ENCODE measurements at places on chromosomes 16 and 17.

DNA sequence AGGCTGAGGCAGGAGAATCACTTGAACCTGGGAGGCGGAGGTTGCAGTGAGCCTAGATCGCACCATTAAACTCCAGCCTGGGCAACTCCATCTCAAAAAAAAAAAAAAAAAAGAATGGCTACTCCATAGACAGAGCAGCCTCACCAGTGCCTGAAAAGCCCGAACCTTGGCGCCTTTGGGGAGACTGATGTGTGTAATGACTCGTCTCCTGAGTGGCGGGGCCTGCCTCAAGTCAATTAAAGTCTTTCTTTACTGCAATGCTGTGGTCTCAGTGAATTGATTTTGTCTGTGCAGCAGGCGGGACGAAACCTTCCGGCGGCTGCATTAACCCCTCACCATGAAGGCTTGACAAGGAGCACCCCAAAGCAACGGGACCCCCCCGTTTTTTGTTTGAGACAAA is 3.5 kb upstream of the UQCC4 start:
- no peak for DNase-seq

DNA sequence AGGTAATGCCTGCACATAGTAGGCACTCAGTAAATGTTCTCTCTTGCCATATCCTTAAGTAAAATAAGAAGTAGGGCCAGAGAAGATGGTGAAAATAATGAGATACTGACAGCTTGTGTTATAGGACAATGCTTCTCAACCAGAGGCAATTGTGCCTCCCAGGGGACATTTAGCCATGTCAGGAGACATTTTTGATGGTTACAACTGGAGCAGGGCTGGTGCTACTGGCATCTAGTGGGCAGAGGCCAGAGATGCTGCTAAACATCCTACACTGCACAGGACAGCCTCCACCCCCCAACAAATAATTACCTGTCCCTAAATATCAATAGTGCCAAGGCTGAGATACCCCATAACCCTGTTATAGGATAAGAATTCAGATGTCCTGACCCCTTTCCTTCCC is 1.7 kb downstream of the RAD51D start:
- DNase-seq, result no peak

DNA sequence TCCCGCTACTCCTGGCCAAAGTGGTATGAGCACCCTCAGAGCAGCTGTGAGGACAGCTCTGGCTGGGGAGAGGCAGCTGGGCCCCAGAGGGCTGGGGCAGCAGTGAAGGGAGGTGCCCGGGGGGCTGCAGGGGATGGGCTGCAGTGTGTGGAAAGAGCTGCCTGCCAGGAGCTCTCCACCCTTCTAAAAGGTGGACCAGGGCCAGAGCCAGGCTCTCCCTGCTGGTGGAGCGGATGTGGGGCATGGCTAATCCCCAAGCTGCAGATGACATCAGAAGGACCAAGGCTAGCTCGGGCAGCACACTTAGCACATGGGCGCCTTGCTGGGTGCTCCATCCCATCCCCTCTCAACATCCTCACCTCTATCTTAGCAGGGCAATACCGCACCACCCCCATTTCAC is 103.1 kb downstream of the SDK2 start:
- DNase-seq, result peak; percentile 25

DNA sequence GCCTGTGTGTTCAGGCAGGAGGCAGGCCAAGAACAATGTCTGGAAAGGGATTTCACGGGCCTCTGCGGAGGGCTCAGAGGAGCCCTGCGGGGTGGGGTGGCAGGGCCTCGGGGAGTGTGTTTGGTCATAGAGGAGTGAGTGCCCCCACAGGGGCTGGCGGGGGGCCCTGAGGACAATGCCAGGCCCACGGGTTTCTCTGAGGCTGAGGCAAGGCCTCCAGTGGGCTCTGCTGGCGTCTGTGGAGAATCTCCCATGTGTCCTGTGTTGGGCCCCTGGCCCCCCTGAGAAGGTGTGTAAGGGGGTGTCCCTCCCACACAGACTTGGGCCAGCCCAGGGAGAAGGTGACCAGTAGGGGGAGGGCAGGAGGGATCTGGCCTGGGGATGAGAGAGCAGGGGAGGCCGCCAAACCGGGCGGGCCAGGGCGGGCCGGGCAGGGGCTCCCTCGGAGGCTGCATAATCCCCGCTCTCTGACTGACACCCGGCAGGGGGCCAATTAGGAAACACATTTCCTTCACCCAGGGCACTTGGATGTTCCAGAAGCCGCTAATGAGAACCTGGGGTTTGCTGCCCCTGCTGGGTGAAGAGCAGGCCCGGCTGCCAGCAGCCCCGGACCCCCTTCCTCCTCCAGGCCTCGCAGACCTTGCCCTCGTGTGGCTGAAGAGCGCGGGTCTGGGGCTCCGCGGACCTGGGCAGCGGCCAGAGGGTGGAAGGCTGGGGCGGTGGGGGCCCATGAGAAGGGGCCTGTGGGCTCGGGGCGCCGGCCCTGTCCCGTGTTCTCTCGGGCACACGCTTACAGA is 204.2 kb downstream of the NTN1 start:
- DNase-seq, result no peak

DNA sequence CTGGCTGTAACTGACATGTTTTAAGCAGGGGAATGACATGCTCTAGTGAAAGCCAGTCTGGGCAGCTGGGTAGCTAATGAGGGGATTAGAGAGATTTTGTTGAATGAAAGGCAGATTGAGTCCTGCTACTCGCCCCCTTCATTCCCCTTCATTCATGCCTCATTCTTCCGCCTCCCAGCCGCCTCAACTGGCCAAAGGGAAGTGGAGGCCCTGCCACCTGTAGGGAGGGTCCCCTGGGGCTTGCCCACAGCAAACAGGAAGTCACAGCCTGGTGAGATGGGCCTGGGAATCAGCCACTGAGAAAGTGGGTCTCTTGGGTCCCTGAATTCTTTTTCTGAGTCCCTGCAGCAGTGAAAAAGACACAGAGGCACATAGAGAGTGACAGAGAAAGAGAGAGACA is 1.1 kb upstream of the CD19 start:
- peak; percentile 39 for DNase-seq

DNA sequence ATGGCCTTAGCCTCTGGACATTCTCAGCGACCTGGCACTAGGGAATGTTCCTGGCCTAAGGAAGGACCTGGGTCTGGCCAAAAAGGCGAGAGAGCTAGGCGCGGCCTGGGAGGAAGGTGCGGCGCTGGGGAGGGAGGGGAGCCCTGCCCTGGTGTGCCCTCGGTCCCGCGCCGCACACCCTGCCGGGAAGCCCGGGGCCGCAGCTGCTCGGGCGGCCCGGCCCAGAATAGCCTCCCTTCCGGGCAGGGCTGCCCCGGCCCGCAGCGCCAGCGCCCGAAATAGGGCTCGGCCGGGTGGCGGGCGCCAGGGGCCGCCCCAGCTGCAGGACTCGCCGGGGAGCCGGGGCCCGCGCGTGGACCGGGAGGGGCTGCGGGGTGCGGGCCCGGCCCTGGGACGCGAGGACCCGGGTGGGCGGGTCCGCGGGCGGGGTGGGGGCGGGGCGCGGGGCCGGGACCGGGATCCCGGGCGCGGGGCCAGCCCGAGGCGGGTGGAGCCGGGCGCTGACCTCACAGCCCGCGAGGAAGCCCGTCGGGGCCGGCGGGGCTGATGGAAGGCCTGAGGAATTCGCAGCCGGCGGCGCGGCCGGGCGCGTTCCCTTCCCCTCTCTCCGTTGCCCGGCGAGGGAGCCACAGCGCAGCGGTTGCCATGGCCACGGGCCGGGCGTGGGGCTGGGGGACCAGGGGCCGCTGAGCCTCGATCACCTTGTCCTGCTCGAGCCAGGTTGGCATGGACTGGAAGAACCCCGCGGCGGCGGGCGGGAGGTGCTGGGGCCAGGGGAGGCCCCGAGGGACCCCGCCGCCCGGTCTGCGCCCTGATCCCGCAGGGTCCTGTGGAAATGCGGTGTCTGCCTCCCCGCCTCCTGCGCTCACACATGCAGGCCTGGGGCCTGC is 18.1 kb downstream of the SOCS3 start:
- DNase-seq, result no peak

DNA sequence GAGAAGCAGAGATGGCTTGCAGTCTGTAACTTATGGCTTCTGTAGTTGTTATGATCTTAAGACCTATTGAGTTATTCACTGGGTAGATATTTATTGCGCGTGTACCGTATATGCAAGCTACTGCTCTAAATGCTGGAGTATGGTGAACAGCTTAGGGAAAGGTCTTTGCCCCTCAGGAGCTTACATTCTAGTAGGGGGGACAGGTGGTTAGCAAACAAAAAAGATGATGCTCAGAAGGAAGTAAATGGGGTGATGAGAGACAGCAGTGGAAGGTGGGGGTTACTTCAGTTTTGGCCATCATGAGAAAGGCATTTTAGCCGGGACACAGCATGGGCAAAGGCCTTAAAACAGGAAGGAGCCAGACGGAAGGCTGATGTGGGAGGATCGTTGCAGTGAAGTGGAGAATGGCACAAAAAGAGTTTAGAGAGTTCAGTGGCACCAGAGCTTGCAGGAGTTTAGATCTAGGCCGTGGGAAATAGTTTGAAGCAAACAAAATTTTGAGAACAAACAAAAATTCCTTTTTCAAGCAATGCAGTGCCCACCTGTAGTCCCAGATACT is 2.1 kb downstream of the ARMC7 start:
- DNase-seq, result no peak

GRCh38 chr17:34121311-34121710 is 133.8 kb upstream of the CCL2 start:
- DNase-seq, result no peak

- no peak for DNase-seq
These were observed 6.1 kb downstream of the HIRIP3 start for GRCh38 chr16:29989111-29989858.

GRCh38 chr17:32859857-32860525 is 16.9 kb downstream of the MYO1D start:
- no peak for DNase-seq

- peak; percentile 10 for DNase-seq
These were observed 26.3 kb downstream of the ERN1 start for GRCh38 chr17:64103391-64104364.

DNA sequence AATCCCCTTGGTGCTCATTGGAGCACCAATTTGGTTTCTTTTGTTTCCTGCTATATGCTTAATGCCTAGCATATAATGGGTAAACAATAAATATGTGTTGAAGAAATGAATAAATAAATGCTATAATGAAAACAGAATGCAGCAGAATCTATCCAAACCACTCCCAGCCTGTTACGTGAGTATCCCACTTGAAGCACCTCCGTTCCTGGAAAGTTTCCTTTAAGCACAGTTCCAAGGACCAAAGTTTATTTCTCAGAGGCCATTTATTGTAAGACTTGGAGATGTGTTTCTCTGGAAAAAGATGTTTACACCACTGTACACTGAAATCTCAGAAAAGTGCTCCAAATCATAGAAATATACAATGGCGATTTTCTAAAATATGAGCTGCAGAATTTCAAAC is 187.0 kb downstream of the SOX9 start:
- no peak for DNase-seq

- DNase-seq, result no peak
These were observed 69.4 kb downstream of the NTN1 start for GRCh38 chr17:9090641-9091096.

GRCh38 chr17:65277576-65277975 is 140.4 kb downstream of the RGS9 start:
- no peak for DNase-seq

DNA sequence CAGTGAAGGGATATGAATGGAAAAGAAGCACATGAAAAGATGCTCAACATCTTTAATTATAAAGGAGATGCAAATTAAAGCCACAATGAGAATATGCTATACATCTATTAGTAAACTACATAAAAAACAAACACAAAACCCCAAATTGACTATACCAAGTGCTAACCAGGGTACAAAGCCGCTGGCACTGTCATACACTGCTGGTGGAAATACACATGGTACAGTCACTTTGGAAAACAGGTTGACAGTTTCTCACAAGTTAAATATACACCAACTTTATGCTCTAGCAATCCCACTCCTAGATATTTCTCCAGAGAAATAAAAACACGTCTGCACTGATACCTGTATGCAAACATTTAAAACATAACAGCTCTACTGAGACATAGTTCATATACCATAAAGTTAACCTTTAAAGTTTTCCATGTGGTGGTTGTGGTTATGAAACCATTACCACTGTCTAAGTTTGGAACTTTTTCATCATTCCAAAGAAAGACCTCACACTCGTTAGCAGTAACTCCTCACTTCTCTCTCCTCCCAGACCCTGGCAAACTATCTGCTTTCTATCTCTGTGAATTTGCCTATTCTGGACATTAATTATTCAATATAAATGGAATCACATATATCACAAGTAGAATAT is 42.7 kb downstream of the ADGRG5 start:
- DNase-seq, result no peak
